ENCODE measurements at places on chromosomes 7 and 10.

DNA sequence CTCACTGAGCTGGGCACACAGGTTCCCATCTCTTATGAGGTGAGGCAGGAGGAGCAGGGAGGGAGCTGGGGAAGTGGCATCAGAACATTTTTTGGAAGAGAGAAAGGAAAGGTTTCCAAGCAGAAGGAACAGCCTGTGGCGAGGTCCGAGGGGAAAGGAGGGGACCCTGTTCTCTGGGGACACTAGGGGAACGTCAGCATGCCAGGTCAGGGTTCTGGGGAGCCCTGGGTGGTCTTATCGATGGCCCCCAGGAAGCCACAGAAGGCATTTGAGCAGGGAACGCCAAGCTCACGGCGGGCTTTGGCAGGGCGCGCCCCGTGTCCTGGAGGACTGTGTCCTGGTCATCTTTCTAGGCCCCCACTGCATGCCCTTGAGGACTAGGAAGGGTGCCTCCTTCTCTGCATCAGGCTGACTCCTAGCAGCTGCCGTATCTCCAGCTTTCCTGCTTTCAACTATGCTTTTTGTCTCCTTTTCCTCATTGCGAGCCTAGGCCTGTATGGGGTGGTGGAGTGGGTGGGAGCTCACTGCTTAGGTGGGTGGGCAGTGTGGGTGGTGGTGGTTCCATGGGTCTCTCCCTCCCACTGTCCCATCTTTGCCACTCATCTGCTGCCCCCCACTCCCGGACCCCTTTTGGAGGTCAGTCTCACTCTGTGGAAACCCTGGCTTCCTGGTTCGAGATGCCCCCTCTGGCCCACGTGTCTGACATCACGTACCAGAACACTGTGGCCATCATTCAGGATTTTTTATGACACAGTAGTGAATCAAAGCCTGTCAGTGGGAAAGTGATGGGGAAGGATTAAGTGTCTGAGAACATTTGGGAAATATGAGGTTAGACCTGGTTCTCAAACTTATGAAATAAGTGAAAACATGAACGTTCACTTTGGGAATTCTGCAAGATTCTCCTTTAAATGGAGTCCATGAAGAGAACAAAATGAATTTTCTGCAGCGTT lies 89.1 kb downstream of the CUX1 start:
- no peak for DNase-seq

DNA sequence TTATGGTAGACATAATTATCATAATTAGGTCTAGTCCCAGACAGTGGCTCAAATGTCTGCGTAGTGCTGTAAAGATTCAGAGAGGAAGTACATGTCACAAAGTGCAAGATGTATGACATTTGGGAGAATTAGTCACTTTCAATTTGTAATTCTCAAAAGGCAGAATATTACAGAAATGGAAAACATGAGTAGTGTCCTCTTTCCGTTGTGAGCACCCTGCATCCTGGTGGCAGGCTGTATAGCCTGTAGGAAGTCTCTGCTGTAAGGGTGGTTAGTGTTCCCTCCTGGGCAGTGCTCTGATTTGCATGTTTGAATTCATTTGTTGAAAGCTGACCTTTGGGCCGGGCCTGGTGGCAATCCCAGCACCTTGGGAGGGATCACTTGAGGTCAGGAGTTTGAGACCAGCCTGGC lies 17.0 kb downstream of the CDK14 start:
- no peak for DNase-seq

DNA sequence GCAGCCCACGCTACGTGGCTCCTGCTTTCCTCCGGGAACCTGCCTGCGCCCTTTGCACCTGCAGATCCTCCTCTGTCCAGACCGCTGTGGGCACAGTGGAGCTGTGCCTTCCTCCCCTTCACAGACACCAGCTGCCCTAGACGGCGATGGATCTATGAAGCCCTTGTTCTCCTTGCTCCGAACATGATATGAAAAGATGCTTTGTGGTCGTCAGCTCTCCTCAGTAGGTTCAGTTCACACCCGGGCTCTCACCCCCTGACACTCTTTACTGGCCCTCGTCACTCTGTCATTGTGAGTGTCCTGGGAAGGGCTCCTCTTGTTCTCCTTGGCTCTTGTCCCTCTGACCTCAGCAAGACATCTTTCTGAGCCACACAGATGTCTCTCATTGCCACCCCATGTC lies 4.2 kb downstream of the ZNF488 start:
- no peak for DNase-seq

GRCh38 chr7:3399858-3400257 lies 98.8 kb downstream of the SDK1 start:
- DNase-seq, result no peak

DNA sequence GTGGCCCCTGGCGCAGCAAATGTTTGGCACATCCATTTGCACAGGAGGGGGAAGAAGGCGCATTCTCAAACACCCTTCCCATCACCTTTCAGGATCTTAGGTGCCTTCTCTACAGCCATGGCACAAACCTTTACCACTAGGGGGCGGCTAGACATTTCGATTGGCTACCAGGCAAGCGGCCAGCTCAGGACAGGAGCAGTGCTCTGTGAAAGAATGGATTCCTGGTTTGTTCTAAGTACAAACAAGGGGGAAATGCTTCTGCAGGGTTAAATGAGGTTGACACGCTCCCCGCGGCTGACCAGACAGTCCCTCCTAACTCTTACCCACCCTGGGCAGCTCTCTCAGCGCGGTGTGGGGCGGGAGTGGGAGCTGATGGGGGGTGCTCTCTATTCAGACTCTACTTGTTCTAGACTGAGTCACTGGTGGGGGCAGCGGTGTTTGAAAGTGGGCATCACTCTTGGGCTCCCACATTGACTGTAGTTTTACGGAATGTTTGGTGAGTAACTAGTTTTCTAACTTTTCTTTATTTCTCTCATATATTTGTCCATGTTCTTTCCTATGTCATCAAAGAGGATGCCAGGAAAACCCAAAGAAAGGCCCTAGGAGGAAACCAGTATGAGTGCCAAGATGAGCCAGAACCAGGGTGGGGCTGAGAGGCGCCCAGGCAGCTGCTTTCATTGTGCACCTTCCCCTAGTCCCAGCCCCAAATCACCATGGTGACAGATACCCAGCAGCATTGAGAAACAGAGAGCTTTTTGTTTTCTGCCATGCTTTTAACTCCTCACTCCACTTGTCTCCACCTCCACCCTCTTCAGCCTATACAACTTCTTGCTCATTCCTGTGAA lies 61.4 kb upstream of the GPR158 start:
- no peak for DNase-seq

GRCh38 chr10:80118669-80119068 lies 13.9 kb upstream of the PLAC9 start:
- DNase-seq, result no peak

GRCh38 chr7:115306586-115306985 lies 384.7 kb downstream of the MDFIC start:
- DNase-seq, result no peak

DNA sequence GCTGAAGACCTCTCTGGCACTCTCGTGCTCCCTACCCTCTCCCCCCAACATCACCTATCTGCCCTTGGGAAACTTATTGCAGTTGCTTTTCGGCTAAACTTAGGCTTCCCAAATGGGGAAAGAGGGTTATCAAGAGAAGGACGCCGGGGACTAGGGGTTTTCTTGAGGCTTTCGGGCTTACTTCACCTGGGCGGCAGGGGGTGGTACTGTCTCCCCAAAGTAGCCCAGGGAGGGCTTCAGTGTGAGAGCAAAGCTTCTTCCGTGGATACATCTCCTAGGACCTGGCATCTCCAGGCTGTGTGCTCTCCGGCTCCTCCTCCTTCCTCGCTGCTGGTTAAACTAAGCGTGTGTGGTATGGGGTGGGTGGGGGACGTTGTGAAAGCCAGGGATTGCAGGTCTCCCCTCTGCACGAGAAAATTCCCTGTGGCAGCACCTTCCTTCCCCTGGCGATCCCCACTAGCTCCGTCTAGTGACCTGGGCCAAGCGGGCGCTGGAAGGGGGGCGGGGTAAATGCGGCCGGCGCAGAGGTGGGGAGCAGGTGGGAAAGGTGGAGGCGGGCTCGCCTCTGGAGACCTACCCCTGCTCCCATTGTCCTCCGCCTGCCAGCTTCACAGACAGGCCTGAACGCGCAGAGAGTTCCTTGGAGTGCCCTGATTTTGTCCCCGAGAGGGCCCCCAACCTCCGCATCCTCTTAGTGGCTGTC lies 1.1 kb downstream of the PLXDC2 start:
- no peak for DNase-seq

- no peak for DNase-seq
These were observed 187.2 kb upstream of the MBL2 start for GRCh38 chr10:52959810-52960209.

DNA sequence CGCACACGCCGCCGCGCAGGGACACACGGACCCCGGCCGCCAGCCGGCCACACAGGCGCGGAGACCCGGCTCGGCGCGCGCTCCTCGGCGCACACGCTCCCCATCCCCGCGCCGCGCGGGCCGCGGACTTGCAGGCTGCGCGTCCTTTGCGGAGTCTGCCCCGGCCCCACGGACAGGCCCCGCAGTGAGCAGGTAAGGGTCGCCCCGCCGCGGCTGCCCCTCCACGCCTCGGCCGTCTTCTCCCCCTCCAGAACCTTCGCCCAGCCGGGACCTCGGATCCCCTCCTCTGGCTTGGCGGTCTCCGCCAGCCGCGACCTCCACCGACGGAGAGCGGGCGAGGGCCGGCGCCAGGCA lies 356 bp downstream of the ADCYAP1R1 start:
- DNase-seq, result no peak

DNA sequence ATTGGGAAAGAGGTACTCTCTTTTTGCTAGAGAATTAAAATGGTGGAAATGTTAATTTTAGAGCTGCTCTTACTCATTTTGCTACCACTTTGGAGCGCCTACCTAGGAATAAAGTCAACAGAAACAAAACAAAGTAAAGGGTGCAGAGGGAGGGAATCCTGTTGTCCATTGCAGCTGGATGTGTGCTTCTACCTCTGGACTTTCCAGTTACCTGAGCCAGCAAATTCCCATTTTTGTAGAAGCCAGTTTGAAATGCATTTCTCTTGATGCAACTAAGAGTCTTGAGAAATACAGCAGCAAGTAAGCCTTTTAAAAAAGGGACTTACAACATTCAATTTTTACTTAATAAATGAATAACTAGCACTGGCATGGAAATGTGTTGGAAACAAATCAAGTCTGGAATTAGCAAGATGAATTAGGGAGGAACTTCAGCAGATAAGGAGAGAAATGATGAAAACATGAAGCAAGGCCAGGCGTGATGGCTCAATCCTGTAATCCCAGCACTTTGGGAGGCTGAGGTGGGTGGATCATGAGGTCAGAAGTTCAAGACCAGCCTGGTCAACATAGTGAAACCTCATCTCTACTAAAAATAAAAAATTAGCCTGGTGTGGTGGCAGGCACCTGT lies 113.5 kb upstream of the CTTNBP2 start:
- no peak for DNase-seq

DNA sequence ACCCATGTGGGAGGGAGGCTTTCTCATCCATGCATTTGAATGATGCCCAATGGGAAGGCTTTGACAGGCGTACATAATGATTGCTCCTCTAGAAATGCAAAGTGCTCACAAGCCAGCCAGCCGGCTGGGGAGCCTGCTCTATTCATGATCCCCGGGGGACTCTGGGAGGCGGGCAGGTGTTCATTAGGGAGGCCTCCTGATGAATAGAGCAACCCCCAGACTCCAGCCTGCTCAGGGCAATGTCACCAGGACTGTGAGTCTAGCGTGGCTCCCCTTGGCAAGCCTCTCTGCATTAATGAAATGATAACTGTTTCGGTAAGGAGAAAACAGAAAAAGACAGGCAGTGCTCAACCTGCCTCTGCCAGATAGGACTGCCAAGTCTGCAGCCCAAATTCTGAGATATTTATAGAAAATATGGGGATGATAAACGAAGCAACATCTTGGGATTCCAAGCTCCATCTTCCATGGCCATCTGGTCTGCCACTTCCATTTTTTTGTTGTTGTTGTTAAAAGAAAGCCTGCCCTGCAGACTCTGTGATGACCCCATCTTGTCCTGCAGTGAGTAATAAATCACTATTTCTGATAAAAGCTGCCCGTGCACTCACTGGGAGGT lies 236.4 kb downstream of the PRPF18 start:
- DNase-seq, result no peak

- no peak for DNase-seq
These were observed 162.9 kb downstream of the SH3PXD2A start for GRCh38 chr10:103692436-103692951.

DNA sequence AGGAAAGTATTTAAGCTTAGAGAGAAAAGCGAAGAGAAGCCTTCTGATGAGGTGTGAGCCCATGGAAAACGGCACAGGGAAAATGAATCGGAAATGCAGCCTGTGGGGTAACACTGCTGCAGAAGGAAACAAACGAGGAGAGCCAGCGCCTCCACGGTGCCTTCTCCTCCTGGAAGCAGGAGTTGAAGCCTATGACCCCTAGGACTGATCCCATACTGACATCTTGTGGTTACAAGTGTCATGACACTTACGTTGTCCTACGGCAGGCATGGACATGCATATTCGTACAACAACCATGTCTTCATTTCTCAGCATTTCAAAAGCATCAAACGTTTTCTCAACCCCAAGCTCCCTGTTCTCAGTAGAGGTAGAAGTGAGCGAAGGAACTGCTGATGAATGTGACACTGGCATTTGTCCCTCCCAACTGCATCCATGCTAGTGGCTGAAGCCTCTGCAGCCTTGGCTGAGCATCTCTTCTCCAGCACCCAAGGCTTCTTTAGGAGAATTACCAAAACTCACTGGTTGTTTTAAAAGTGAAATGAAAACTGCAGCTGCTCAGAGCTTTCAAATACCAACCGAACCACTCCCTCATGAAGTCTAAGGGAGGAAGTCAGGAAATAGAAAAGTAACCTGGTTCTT lies 160.2 kb downstream of the JAZF1 start:
- DNase-seq, result no peak

- DNase-seq, result no peak
These were observed 94.0 kb downstream of the NPSR1 start for GRCh38 chr7:34751725-34752643.

DNA sequence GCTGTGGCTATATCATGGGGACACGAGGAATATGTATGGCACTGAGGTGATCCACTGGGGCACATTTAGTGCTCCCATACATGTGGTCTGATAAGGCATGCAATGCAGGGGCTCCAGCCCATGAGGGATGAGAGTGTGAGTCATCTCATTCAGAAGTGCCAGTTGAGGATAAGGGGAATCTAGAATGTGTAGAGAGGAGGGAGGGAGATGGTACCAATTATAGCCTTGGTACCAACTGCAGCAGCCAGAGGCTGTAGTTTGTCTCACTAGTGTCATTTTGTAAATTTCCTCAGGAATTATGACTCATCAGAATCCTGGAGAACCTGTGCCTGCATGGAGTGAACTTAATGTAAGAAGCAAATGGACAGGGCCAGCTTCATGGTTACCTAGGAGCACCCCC lies 46.2 kb downstream of the LAMB4 start:
- no peak for DNase-seq
